ENCODE measurements at places on chromosomes 11 and 22.

DNA sequence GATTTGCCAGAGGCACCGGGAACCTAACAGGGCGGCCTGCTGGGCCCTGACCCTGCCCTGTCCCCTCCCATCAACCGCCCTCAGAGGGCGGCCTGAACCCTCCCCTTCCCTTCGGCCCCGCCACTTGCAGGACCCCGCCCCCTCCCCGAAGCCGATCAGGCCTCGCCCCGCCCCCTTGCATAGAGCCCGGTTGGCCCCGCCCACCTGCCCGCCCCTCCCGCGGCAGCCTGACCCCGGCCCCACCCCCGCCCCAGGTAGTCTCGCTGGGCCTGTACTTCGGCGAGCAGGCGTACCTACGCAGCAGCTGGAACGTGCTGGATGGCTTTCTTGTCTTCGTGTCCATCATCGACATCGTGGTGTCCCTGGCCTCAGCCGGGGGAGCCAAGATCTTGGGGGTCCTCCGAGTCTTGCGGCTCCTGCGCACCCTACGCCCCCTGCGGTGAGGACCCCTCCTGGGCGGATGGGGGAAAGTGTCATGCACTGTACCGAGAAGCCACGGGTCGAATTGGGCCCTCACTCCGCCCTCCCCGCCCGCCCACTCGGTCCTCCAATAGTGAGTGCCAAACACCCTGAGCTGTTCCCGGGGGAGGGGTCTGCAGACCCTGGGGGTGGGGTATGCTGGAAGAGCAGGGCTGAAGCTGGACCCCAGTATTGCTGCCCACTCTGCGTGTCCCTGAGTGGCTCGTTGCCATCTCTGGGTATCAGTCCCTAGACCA is 94.1 kb downstream of the CACNA1I start:
- DNase-seq = peak; percentile 85

- no peak for DNase-seq
Observed at GRCh38 chr11:62444236-62444833, 25.5 kb downstream of the SCGB1A1 start.

DNA sequence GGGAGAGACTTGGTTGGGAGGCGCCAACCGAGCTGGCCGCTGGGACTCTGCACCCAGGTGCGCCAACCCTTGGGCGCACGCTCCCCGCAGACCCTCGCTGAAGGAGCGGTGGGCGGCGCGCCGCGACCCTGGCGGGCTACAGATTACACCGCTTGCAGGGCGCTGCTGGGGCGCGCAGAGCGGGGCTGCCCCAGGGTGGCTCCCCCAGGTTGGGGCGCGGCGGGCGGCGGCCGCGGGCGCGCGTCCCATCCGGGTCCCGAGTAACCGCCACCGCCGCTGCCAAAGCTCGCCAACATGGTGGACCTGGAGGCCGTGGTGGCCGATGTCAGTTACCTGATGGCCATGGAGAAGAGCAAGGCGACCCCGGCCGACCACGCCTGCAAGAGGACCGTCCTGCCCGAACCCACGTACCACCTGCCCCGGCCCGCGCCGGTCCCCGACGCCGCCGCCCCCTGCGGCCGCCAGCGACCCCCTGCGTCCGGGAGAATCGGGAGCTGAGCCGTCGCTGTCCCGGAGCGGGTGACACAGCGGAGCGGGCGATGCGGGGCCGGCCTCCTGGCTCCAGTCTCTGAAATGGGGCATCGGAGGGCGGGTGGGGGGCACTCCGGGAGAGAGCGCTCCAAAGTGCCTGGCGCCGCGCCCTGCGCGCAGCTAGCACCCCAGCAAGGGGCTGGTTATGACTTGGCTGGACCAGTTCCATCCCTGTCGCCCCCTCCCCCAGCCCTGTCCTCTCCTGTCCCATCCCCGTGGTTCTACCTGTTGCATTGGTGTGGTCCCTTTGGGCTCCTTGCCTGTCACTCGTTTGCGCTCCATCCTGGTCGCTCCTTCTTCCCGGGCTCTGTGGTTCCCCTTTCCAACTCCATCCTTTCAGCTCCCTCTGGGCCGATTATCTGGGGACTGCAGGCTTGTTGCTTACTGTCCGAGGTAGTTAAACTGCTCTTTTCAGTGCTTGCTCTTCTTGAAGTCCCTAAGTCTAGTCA is 143.3 kb upstream of the GRK3 start:
- DNase-seq = peak; percentile 39

GRCh38 chr11:105696000-105696399 is 86.1 kb downstream of the GRIA4 start:
- no peak for DNase-seq

DNA sequence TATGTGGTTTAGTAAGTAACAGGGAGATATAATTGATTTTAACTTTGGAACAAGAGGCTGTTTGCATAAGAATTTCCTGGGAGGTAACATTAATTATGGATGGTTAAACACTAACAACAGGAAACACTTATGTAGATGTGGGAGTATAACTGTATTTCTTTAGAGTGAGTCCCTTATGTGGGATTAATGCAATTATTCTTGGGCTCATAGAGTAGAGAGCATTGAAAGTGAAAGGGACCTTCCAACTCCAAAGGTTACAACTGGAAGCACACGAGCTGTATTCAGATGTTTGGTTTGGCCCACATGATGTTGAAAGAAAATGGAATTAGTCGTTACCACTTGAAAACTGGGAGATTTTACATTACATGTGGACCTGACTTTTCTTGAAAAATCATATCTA is 53.5 kb downstream of the BBOX1 start:
- no peak for DNase-seq

DNA sequence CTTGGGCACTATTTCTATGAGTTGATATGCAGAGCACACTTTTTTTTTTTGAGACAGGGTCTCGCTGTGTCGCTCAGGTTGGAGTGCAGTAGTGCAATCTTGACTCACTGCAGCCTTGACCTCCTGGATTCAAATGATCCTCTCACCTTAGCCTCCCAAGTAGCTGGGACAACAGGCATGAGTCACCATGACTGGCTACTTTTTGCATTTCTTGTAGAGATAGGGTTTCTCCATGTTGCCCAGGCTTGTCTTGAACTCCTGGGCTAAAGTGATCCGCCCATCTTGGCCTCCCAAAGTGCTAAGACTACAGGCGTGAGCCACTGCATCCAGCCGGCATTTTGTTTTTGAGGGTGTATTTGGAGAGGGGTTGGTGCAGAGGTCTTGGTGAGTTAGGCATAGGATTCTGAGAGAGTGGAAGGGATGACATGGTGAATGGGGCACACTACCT is 29.9 kb upstream of the MTCH2 start:
- DNase-seq = no peak

DNA sequence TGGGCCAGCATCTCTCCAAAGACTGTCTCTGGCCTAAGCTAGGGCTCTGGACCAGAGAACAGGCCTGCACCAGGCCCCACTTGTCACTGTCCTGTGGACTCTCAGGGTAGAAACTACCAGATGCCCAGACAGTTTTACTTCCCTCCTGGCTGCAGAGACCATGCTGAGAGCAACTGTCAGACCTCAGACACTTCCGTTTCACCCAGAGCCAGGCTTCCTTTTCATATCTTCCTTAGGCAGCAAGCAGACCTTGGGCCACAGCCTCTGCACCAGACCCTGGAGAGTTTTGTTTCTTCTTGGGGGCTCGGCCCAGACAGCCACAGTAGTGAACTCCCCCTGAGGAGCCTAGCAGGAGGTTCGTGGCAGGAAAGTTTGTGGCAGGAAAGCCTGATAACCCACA is 12.1 kb upstream of the FCHSD2 start:
- no peak for DNase-seq

DNA sequence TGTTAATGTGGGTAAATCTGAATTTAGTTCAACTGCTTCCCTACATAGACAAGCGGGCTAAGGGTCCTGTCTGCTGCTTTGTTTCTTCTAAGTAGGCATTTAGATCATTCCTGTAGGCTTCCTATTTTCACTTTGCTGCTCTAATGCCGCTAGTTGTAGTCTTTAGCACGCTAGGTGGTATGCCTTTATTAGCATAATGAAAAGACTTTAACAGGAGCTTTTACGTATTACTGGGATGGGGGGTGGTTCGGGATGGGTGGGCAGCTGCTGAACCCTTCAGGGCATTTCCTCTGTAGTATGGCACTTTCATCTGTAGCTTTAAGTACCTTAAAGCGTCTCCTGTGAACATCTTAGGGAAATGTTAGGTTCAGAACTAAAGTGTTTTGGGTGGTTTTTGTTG is 85.3 kb downstream of the GGT1 start:
- no peak for DNase-seq

DNA sequence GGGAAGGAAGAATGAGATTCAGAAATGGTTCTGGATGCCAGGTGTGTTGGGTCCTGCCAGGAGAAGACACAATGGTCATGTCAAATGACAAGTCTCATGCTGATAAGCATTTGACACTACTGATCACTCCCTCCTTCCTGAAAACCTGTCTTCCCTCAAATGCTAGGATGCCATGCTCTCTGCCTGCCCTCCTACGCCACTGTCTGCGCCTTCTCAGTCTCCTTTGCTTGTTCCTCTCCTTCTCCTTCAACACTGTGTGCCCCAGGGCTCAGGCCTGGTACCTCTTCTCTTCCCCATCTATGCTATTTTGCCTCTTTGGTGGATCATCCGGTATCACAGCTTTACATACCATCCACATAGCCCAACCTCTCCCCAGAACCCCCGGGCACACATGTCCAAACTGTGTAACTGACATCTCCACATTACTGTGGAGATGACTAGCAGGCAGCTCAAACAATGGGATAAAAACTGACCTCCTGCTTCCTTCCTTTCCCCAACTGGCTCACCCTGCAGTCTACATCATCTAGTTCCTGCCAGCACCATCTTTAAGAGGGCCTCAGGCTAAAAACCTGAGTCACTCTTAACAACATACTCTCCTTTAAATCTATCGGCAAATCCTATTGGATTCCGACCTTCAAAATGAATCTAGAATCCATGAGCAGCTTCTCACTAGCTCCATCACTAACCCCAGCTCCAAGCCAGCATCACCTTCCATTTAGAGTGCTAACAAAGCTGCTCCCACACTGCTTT is 8.2 kb downstream of the AP1B1 start:
- no peak for DNase-seq

DNA sequence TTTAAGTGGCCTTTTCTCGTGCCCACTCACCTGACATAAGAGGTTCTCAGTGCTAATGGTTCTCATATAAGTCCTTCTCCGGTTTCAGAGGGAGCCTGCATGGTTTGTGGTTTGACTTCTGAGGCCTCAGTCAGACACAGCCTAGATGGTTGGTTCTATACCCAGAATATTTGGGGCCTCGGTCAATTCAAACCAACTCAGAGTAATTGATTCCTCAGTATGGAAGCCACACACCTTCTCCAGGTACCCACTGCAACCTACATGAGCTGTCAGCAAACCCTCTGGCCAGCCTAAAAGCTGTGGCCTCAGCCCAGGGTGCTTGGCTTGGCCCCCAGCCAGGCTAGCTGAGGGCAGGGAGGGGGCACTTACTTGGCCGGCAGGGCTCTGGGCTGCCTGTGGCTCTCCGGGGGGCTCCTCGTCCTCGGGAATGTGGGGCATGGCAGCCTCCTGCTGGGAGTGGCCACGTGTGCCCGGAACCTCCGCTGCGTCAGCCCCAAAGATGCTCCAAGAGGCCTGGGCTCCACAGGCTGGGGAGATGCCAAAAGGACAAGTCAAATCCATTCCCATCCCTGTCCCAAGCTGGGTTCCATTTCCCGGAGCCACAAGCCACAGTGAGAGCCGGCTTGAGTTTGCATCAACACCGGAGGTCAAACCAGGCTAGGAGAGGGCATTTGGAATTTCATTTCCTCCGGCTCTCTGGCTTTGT is 41.7 kb downstream of the IRAG1 start:
- no peak for DNase-seq

DNA sequence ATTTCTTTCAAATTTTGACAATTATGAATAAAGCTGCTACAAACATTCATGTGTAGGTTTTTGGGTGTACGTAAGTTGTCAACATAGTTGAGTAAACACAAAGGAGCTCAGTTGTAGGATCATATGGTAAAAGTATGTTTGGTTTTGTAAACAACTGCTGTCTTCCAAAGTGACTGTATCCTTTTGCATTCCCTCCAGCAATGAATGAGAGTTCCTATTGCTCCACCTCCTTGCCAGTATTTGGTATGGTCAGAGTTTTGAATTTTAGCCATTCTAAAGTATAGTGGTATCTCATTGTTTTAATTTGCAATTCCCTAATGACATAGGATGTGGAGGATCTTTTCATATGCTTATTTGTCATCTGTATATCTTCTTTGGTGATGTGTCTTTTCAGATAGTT is 28.0 kb upstream of the PHOX2A start:
- DNase-seq = no peak

DNA sequence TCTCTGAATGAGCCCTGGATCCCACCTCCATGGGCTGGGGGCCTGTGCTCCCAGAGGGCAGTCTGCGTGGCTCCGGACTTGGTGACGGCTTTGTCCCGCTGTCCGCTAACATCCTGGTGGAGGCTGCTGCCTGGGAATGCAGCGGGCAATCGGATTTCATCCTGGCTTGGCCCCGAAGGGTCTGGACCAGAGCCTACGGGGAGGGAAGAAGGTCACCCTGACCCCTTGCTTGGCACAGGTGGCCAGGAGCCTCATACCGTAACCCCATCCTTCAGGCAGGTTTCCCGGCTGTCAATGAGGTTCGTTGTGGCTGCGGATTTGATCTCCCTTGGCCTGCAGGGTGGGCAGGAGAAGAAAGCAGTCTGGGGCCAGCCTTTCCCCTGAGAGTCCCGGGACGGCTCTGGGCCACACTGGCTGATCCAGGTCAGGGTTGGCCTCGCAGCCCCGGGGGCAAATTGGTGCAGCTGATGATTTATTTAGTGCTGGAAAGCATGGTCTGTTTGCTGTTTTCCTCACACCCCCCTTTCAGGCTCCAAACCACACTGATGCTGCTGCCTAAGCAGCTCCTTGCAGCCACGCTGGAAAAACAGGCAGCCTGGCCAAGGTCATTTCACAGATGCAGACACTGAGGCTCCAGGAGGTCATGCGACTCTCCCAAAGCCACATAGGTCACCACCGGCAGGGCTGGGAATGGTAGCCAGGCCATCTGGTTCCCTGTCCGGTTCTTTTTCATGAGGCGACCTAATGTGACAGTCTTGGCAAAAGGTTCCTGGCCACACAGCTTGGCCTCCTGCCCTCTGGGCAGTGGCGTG is 15.0 kb downstream of the PRDM11 start:
- no peak for DNase-seq

- DNase-seq = no peak
Observed at GRCh38 chr11:64564419-64564818, 26.6 kb upstream of the SLC22A12 start.

GRCh38 chr22:39859903-39860588 is 33.5 kb downstream of the ENTHD1 start:
- no peak for DNase-seq

GRCh38 chr11:72410956-72411355 is 23.4 kb downstream of the CLPB start:
- no peak for DNase-seq

GRCh38 chr11:62548545-62549335 is 2.1 kb upstream of the AHNAK start:
- no peak for DNase-seq
